Fibroblast of upper back skin (primary cell): ENCODE measurements at places on chromosomes 5 and 9.
A peak's percentile ranks its signal among the peaks of the same experiment; 100 is the strongest.

DNA sequence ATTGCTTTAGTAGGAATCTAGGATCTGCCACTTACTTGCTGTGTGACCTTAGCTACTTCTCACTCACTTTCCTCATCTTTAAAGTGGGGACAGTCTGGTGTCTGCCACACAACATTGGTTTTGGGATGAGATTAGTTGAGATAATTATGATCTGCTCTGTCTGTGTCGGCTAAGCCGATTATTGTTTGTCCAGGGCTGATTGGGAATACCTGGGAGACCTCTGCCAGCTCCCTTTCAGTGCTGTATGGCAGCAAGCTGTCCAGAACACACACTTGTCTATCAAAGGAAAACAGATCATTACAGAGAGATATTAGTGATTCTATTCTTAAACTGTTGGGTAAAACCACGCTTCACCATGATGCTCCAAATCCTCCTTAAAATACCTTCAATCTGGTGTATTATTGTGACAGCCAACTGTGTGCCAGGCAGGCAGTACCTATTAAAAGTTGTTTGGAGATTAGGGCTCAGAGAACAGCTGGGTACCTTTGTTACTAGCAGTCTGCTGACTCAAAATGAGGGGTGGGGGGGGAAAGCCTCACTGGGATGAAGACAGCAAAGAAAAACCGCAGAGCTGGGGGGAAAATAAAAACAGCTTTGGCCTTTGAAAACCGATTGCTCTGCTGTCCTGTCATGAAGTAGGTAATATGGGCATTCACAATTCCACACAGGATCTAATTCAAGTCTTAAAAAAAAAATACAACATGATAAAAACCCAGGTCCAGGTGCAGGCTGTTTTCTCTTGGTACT lies 458.4 kb upstream of the C9orf72 start:
- DNase-seq: no peak

DNA sequence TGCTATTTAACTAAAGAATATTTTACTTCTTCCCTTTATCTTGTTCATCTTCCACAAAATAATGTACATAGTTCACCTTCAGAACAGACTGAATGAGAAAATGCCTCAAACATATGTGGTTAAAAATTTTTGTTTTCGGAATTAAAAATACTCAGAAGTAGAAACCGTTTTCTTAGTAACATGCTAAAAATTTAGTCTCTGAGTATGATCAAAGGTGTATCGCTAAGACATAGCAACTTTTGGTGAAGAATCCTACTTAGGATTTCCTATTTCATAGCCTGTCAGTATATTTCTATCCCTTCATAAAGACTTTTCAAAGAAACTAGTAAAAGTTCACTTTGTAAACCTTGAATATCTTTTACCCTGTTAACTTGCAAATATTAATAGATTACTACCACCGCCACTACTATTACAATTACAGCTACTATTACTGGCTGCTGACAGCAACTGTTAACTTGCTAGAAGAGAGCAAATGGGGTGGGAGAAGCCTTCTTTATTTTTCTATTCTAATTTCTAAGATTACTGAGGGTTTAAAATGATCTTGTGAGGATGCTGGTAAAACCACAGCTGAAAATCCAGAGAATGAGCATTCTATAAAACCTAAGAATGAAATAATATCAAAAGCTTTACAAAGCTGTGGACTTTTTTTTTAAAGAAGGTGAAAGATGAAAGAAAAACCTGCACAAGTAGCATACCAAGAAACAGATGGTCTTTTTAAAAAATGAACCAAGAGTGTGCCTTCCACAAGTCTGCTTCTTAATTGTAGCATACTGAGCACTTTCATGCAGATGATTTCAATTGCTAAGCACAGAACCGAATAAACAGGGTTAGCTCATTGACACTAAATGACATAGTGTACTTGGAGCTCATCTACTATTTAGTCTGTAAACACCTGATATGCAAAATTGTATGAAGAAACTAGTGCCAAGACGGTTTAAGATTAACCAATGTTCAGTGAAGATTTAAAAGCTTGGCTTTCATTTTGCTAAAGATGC lies 246.3 kb upstream of the EFNA5 start:
- no peak for DNase-seq

GRCh38 chr9:138049085-138049778 lies 171.7 kb downstream of the CACNA1B start:
- DNase-seq: no peak

DNA sequence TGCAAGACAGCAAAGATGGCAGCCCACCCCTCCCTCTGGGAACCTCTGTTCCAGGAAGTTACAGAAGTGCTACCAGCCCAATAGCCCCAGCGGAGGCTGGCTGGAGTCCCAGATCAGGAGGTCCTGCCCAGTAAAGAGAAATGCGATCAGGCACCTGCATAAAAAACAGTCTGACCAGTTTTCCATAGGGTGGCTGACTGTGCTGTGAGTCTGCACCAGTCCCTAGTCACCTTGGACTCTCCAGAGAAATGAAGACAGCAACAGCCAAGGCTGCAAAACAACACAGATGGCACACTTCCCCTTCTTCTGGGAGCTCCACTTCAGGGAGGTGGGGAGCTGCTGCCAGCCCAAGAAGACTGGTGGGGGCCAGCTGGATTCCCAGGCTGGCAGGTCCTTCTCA lies 265.5 kb upstream of the PCSK5 start:
- DNase-seq: no peak

GRCh38 chr5:9350301-9350797 lies 195.5 kb downstream of the SEMA5A start:
- peak; percentile 73 for DNase-seq

GRCh38 chr5:66864240-66864884 lies 268.2 kb downstream of the MAST4 start:
- DNase-seq: peak; percentile 82

DNA sequence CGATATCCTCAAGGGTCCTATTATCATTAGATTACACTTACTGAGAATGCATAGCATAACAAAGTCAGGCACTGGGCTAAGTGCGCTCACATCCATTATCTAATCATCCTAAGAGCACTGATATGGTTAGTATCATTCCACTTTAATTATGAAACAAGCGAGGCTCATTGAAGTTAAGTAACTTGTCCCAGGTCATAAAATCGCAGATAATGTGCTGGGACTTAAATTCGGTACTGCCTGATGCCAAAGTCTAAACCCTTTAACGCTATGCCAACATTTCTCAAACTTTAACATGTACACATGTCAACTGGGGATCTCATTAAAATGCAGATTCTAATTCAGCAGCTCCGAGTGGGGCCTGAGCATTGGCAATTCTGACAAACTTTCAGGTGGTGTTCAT lies 204.7 kb downstream of the PTTG1 start:
- no peak for DNase-seq

GRCh38 chr5:116451905-116452450 lies 122.6 kb downstream of the SEMA6A start:
- no peak for DNase-seq

DNA sequence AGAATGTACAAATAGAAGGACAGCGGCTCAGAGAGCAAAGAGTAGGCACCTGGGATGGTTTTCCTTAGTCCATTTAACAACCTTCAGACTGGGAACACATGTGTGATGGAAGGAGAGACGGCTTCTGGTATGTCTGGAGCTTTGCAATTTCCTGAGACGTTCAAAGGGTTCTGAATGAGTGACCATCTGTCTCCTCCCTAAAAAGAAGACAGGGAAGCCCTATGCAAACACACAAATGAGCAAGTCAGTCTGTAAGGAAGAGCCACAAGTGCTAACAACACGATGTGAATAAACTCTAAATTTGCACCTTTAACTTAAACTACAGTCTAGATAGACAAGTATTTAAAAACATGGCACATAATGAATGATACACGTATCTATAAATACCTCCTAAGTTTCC lies 391.0 kb downstream of the ICE1 start:
- DNase-seq: no peak

GRCh38 chr5:67875601-67876000 lies 340.0 kb upstream of the PIK3R1 start:
- peak; percentile 34 for DNase-seq

DNA sequence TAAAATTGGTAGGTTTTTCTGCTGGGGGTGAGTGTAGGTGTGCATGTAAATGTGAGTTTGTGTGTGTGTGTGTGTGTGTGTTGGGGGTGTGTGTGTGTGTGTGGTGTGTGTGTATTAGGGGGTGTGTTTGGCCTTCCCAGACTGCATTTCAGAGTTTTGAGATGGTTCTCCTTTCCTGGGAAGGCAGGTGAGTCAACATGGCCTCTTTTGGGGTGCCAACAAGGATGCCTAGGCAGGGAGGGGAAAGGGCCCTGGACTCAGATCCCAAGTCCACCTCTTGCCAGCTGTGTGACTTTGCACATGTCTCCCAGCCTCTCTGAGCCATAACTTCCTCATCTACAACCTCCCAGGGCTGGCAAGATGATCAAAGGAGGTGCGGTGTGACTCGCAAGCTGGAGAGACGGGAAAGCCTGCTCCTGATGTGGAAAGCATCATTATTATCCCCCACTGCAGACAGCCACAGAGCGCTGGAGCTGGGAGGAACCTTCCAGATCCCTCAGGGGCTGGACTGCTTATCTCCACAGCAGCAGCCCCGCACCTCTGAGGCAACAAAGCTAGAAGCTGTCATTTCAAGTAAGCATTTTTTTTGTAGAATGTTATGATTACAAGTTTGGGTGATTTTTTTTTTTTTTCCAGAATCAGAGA lies 63.5 kb upstream of the TBC1D2 start:
- DNase-seq: peak; percentile 70

- DNase-seq: no peak
Measured at GRCh38 chr5:173919443-173919842, 31.3 kb downstream of the CPEB4 start.

DNA sequence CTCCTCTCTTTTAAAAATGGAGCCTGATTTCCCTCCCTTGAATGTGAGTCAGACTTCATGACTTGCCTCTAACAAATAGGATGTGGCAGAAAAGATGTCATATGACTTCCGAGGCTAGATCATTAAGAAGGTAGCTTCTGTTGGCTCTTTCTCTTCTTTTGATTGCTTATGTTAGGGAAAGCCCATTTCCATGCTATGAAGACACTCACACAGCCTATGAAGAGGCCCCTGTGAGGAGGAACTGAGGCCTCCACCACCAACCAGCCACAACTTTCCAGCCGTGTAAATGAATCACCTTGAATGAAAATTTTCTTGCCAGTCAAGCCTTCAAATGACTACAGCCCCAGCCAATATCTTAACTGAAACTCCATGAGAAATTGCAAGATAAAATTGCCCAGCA lies 413.4 kb downstream of the TMEM38B start:
- DNase-seq: no peak

DNA sequence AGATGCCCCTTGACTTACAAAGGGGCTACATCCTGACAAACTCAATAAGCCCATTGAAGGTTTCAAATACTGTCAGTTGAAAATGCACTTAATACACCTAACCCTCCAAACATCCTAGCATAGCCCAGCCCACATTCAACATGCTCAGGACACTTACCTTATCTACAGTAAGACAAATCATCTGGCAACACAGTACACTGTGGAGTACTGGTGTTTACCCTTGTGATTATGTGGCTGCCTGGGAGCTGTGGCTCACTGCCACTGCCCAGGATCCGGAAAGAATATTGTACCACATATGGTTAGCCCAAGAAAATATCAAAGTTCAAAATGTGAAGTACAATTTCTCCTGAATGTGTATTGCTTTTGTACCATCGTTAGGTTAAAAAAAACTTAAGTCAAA lies 562.2 kb downstream of the HTR1A start:
- no peak for DNase-seq

DNA sequence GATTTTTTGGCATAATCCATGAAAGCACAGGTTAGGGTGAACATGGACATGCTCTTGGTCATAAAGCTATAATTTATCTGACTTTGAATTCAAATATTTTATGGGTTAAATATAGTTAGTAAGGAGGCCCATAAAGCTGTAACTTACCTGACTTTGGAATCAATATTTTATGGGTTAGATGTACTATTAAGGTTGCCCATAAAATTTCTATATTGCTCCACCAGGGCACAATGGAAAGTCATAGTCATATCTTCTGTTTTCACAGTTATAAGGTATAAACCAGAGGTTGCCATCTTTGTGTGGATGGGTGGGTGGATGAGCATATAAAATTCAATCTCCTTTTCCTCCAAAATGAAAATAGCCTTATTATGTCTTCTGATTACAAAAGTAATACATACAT lies 120.5 kb upstream of the ADAMTSL1 start:
- DNase-seq: no peak

DNA sequence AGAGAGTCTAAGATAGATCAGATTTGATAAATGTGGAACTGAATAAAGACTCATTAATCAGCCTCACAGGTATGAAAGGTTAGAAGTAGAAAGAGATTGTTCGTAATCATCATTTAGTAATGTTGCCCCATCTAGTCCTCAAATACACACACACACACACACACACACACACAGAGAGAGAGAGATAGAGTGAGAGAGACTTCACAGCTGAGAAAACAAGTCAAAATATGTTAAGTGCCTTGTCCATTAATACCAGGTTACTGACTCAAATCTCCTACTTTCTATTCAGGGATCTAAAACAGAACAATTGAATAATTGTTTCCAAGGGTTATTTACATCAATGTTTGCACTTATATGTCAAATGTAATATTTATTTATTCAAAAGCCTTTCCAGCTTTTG lies 284.6 kb downstream of the MRPS30 start:
- DNase-seq: no peak

- DNase-seq: peak; percentile 44
Measured at GRCh38 chr9:90642570-90643539, at the start of gene DIRAS2. Gene DIRAS2, minus strand, starts transcription at chr9:90642824. Its CDS starts 28,997 bp downstream, at chr9:90613827.

DNA sequence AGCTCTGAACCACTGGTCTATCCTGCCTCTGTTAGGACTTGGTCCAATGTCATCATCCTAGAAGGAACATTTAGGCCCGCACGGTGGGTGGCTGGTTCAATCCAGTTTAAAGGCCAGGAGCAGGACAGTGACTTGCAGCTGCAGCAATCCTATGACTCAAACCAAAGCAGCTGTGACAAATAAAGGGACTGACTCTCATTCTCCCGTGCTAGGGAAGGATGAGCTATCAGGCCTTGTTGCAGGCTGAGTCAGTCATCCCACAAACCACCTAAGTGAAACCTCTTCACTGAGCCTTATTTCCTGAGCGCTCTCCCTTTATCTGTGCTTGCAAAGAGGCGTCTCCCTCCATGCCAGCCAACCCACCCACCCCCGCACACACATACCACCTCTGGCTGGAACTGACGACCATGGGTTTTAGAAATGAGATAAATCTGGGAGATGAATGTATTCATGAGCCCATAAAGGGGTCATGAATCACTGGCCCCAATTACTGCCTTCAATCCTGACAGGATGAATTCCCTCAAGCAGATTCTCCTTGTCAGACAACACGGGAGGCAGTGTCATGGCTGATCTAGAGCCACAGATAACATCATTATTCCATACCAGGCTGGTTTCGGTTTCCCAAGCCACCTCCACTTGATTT lies 93.4 kb downstream of the KCNIP1 start:
- peak; percentile 74 for DNase-seq

DNA sequence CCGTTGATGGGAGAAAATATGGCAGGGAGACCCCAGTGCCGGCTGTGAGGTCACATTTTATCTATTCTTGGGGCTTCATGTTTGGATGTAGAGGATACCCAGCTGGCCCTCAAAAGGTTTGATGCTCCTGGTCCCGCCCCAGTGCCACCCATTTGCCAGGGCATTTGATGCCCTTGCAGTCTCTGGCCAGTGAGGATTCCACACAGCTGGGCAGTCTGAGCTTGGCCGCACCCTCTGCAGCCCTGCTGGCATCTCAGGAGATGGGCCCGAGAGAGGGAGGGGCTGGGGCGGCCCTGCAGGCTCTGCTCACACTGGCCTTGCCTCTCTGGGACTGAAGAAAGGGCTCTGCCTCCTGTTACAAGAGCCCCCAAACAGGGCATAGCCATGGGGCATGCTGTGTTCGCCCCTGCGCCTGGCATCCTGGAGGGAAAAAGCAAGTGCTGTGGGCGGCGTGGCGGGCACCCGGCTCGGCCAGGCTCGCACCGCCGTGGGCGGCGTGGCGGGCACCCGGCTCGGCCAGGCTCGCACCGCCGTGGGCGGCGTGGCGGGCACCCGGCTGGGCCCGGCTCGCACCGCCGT lies 27.6 kb downstream of the ADAMTSL2 start:
- no peak for DNase-seq
